ENCODE measurements at places on chromosomes 7 and 10. TPM values are rescaled to one million over a fixed set of nuclear protein-coding genes. Genes with fewer than 3 reads are reported as not detected.

Gene VAX1
- not detected for total RNA-seq

Gene CTTNBP2
- total RNA-seq, result 18.5 TPM

Gene DPYSL4
- 0.52 TPM for total RNA-seq

Gene NODAL
- not detected for total RNA-seq

GRCh38 chr10:42754155-42755027 is 28.2 kb upstream of the BMS1 start:
- peaks cover 34% of the 10 kb centered on the region for H3K4me1 ChIP-seq
- H3K27ac ChIP-seq, result no peak overlapping the region
- peak; percentile 51 for DNase-seq
- peak overlapping the region; percentile 27 for H3K4me3 ChIP-seq
- no peaks in the 10 kb centered on the region for H3K27me3 ChIP-seq
- H3K36me3 ChIP-seq, result no peaks in the 10 kb centered on the region

DNA sequence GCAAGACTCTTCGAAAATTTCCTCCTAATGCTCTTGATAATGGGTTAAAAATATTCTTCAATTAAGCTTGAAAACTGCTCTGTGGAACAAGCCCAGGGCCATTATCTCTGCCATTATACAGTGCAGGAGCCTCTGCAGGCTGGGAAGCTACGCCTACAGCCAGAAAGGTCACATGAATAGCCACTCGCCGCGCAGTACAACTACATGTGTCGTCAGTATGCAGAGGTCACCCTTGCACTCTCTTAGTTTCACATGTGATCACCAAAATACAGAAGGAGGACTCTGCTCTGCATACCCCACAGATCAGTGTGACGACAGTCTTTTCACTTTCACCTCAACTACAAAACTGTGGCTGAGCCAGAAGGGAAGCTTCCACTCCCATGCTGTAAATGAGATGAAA is 141.8 kb upstream of the C1QL3 start:
- H3K36me3 ChIP-seq, result no peaks in the 10 kb centered on the region
- no peaks in the 10 kb centered on the region for H3K4me1 ChIP-seq
- no peaks in the 10 kb centered on the region for H3K27me3 ChIP-seq
- no peak for DNase-seq
- H3K27ac ChIP-seq, result no peak overlapping the region
